ENCODE measurements at places on chromosomes 16 and 17. TPM values are rescaled to one million over a fixed set of nuclear protein-coding genes. Genes with fewer than 3 reads are reported as not detected.

CCL7 gene
- not detected for total RNA-seq

UNC13D gene
- total RNA-seq, result 0.87 TPM

CDH15 gene
- total RNA-seq, result not detected

RAMP2 gene
- not detected for total RNA-seq

ELMO3 gene
- total RNA-seq, result 20.1 TPM

ULK2 gene
- 15.3 TPM for total RNA-seq

TMEM114 gene
- total RNA-seq, result not detected

PRR35 gene
- not detected for total RNA-seq

COQ9 gene
- total RNA-seq, result 53.3 TPM

GPR142 gene
- total RNA-seq, result not detected

SDF2 gene
- 60.7 TPM for total RNA-seq

SOST gene
- not detected for total RNA-seq

CTNS gene
- 14.2 TPM for total RNA-seq

IL21R gene
- total RNA-seq, result under 0.01 TPM

CDT1 gene
- 7.6 TPM for total RNA-seq

ALOXE3 gene
- not detected for total RNA-seq

OR3A3 gene
- total RNA-seq, result not detected

VPS25 gene
- 148 TPM for total RNA-seq

MARVELD3 gene
- 0.89 TPM for total RNA-seq

MEOX1 gene
- 11.1 TPM for total RNA-seq

RHBDL3 gene
- not detected for total RNA-seq

SPAG7 gene
- total RNA-seq, result 45.7 TPM

TACO1 gene
- 15.4 TPM for total RNA-seq

MIS12 gene
- total RNA-seq, result 19.4 TPM

CAPNS2 gene
- total RNA-seq, result 0.17 TPM

TP53TG3D gene
- not detected for total RNA-seq

ASPHD1 gene
- 33.3 TPM for total RNA-seq

SLC35G6 gene
- total RNA-seq, result not detected

CCL23 gene
- total RNA-seq, result not detected

Data from renal cortical epithelial cell (primary cell).